ENCODE measurements at places on chromosomes 1 and 21.

DNA sequence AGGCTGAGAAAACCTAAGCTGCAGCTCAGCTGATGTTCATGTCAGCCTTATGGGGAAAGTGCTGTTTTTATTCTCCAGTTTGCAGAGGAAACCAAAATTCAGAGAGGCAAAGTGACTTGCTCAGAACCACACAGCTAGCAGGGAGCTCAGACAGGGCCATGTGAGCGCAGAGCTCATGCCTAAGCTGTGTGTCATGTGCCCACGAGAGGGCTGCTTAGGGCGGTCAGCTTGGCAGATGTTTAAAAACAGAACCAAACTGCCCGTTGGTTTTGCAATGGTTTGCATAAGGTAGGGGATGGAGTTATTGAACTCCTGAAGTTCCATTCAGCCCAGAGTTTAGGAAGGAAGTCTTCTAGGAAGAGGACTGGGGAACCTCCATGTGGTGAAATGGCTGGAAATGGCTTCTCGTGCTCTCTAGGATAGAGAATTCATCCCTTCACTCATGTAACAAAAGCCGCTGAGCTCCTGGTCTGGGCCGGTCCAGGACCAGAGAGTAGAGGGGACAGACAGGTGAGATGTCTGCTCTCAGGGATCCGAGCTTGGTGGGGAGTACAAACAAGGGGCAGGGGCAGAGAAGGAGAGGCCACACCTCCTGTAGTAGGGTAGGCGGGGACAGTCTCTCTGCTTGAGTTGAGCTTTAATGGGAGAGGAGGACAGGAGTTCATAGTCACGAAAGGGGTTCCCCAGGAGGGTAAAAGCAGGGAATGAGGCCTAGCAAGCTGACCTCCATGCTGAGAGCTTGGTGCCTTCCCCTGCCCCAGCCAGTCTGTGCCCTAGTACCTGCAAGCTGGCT lies 46.9 kb downstream of the ARHGEF10L start:
- DNase-seq, result peak; percentile 90

GRCh38 chr1:203937678-203938330 lies 76.4 kb downstream of the SNRPE start:
- no peak for DNase-seq

- DNase-seq, result peak; percentile 28
Measured at GRCh38 chr1:912740-913301, 10.9 kb upstream of the SAMD11 start.

DNA sequence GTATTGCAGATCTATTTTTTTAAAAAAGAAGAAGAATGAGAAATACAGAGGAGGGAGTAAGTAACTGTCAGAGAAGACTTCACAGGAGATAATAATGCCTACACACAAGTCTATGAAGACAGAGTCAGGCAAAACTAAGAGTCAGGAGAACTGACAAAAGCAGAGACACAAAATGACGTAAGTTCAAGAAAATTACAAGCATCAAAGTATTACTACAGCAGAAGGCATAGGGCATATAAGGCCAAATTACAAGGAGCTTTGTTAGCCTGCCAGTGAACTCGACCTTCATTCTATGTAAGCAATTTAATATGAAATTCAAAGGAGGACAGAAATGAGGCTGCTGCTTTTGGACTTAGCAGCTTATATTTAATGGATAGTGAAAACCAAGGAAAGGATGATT lies 23.7 kb downstream of the FAF1 start:
- DNase-seq, result peak; percentile 48

DNA sequence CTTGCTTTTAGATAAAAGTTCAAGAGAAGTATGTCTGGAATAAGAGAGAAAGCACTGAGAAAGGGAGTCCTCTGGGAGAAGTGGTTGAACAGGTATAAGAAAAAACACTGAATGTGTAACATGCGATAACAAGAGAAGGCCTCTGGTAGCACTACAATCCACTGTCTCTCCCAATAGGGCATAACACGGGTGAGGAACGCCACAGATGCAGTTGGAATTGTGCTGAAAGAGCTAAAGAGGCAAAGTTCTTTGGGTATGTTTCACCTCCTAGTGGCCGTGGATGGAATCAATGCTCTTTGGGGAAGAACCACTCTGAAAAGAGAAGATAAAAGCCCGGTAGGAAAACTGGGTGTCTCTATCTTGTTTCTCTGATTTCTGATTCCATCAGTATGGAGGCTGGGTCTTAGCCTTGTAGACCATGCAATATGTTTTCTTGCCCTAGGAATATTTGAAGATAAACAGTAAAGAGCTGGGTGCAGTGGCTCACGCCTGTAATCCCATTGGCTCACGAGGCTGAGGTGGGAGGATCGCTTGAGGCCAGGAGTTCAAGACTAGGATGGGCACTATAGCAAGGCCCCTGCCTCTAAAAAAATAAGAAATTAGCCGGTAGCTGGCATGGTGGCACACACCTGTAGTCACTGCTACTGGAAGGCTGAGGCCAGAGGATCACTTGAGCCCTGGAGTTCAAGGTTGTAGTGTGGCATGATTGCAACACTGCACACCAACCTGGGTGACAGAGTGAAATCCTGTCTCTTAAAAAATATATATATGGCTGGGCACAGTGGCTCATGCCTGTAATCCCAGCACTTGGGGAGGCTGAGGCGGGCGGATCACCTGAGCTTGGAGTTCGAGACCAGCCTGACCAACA lies 40.4 kb downstream of the DAP3 start:
- DNase-seq, result peak; percentile 75

DNA sequence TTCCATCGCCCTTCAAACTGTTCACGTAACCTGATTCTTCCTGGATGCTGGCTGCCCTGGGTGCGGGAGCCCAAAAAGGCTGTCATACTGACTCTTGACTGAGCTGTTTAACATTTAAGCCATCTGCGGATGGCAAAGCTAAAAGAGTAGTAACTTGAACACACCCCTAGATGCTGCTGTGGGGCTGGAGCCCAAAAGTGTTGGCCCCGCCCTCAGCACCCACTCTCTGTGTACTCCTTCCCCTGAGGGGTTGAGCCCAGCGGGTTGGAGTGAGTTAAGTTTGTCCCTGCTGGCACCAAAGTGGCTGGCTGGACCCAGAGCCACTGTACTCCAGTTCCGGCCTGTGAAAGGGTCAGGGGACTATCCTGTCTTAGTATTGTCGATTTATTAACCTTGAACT lies 640.6 kb downstream of the PTPRU start:
- DNase-seq, result no peak
